NCI-H2107 (cell line): ENCODE measurements at places on chromosomes 5 and 9.

GRCh38 chr5:74122175-74122574 lies 496.2 kb downstream of the ARHGEF28 start:
- no peak for DNase-seq

- DNase-seq, result no peak
Observed at GRCh38 chr5:178423901-178424809, 166.0 kb downstream of the COL23A1 start.

DNA sequence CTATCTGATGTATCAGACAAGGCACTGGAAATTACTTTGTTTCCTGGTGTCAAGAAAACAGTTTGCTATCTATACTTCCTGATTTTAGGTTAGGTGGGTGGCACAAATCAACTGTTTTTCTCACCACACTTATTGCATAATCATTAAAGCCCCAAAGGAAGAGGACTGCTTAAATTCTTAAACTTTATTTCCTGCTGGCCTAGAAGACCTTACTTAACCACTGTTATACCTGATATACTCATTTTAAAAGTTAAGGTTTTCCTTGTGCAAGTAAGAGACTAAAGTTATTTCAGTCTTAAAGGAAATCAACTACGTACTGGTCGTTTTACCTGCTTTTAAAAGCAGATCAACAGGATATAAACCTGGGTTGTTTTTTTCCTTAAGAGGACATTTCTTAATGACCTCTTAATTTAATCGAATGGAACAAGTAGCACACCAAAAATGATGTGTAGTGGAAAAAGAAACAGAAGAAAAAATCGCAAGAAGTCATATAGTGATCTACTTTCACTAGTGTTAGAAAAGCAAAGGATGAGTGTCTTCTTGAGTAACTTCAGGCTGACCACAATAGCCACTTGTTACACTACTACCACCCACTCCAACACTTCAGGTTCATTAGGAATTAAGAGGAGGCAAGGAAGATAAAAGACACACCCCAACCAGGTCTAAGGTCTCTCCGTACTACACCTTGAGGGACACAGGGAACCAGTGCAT lies 974 bp downstream of the CLINT1 start:
- DNase-seq, result no peak

DNA sequence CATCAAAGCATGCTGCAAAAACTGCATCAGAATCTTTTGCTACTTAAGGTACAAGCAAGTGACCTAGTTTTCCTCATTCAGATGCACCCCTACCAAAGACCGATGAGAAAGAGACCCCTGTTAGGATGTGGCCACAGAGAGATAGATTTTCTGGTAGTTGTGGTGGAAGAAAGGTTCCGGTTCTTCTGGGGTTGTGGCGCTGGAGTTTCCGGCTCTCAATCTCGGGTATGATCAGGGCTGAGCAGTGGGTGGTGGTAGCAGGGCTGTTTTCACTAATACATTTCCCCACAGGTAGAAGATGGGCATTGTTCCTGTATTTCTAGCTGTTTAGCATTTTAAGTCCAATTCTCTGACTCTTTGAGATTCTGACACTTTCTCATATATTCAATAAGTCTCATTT lies 58.4 kb downstream of the PCSK1 start:
- DNase-seq, result no peak

GRCh38 chr5:166957782-166958181 lies 1333.7 kb upstream of the WWC1 start:
- no peak for DNase-seq

GRCh38 chr5:172774561-172775315 lies 3.7 kb upstream of the DUSP1 start:
- no peak for DNase-seq

DNA sequence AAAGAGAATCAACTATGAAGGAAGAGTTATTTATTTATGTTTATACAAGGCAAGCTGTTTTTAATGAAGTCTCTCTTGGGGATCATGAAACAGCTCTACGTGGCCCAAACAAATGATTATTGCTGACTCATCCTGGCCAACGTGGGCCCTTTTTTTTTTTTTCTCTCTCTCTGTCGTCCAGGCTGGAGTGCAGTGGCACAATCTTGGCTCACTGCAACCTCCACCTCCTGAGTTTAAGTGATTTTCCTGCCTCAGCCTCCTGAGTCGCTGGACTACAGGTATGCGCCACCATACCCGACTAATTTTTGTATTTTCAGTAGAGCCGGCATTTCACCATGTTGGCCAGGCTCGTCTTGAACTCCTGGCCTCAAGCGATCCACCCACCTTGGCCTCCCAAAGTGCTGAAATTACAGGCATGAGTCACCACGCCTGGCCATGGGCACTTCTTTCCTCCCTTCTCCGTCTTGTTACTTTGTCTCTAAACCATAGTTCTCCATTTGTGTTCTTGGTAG lies 98.3 kb downstream of the BASP1 start:
- no peak for DNase-seq
